ENCODE measurements at places on chromosomes 2 and 18. TPM values are rescaled to one million over a fixed set of nuclear protein-coding genes. Genes with fewer than 3 reads are reported as not detected.

The CYP26B1 gene
- 0.27 TPM for polyA plus RNA-seq

- no peak for DNase-seq
Observed at GRCh38 chr2:24482251-24482971, 8.6 kb upstream of the NCOA1 start.

DNA sequence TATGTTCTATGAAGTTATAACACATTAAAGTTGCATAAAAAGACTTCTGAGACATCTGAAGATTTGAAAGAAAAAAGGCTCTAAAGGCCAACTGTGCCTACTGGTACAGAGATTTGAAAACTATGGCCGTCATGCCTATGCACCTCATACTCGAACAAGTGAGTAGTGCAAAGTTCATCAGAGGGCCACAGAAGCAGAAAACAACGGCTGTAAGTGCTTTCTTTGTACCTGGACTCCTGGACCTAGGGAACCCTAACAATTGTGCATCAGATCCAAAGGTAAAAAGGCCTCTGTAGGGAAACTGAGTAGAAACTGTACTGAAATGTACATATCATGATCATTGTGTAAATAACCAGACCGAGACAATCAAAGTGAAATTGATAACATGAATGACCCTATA, 230.4 kb upstream of the CHST9 start:
- no peak for DNase-seq

- DNase-seq, result no peak
Observed at GRCh38 chr2:216555274-216555673, 56.6 kb downstream of the RPL37A start.

- DNase-seq, result no peak
Observed at GRCh38 chr2:78979380-78980151, 45.9 kb upstream of the REG3G start.

GRCh38 chr18:43719267-43719795, 442.0 kb upstream of the SYT4 start:
- no peak for DNase-seq
